GM12865 (cell line): ENCODE measurements at places on chromosomes 12 and 14.
A peak's percentile ranks its signal among the peaks of the same experiment; 100 is the strongest.

- no peak for DNase-seq
Observed at GRCh38 chr12:47852096-47852571, 32.4 kb upstream of the HDAC7 start.

DNA sequence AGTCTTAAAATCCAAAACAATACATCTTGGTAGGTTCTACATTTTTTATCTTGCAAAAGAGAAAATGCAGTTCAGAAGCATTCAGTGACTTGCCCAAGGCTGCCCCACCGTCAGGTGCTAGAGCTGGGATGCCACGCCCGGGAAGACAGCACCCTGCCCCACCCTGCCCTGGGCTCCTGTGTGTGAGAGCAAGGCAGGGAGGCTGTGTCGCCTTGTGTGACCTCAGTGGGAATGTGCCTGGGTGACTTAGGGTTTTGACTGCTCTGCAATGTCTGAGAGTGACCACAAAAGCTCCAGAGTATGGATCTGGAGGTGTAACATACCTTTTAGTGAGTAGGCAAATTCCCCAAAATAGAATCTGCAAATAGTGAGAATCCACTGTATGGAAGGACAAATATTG, 60.0 kb downstream of the AACS start:
- no peak for DNase-seq

DNA sequence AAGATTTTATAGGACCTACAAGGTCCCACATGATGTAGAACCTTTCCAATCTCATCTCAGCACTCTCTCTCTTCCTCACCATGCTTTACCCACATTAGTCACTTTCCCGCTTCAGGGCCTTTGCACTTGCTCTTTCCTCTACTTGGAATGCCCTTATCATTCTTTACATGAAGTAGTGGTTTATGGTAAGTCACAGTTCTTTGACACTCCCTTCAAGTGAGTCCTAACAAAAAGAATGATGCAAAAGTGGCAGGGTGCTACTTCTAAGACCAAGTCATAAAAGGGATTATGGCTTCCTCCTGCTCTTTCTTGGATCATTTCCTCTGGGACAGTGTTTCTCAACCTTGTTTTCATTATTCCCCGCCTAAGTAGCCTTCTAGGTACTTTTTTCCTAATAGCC, 13.1 kb downstream of the TMBIM4 start:
- DNase-seq: no peak

- no peak for DNase-seq
Observed at GRCh38 chr12:69513297-69513696, 43.1 kb downstream of the FRS2 start.

- DNase-seq: peak; percentile 80
Observed at GRCh38 chr14:54267172-54267571, 129.6 kb upstream of the CDKN3 start.

- DNase-seq: no peak
Observed at GRCh38 chr12:20278276-20278675, 90.1 kb upstream of the PDE3A start.

- no peak for DNase-seq
Observed at GRCh38 chr12:104652910-104653309, 196.2 kb downstream of the CHST11 start.

DNA sequence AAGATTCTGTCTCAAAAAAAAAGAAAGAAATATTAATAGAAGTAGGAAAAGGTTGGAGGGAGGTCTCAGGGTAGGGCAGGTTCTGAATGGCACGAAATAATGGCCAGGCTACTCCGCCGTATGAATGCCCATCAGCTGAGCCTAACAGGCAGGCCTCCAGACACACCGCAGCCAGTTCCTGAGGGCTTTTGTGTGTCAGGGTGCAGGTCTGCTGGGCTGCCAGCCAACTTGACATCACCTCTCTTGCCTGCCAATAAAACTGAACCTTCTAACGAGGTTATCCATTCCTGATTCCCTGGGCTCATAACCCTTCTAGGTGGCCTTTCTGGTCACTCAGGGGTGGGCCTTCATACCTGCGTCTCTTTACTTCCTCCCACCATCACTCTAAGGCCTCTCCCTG, 3.0 kb downstream of the IFI27 start:
- no peak for DNase-seq

DNA sequence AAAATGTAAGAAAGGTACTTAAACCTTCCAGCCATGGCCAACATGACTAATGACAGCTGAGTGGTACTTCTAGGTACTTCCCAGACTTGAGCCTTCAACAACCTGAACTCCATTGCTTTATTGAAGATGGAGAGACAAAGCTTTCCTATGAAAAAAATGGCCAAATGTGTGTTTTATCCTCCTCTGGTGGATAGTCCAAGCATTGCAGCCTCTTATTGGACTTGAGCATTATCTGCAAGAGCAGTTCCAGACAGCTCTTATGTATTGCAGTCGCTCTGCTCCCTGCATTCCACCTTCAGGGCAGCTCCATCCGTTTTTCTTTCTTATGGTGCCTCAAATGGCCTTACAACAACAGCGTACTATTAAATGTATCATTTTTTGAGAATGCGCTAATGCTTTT, 588.2 kb downstream of the NRXN3 start:
- DNase-seq: peak; percentile 70

- peak; percentile 53 for DNase-seq
Observed at GRCh38 chr12:31687101-31687527, 27.6 kb downstream of the ETFBKMT start.

GRCh38 chr12:108831309-108831991, 25.9 kb downstream of the SSH1 start:
- peak; percentile 89 for DNase-seq

DNA sequence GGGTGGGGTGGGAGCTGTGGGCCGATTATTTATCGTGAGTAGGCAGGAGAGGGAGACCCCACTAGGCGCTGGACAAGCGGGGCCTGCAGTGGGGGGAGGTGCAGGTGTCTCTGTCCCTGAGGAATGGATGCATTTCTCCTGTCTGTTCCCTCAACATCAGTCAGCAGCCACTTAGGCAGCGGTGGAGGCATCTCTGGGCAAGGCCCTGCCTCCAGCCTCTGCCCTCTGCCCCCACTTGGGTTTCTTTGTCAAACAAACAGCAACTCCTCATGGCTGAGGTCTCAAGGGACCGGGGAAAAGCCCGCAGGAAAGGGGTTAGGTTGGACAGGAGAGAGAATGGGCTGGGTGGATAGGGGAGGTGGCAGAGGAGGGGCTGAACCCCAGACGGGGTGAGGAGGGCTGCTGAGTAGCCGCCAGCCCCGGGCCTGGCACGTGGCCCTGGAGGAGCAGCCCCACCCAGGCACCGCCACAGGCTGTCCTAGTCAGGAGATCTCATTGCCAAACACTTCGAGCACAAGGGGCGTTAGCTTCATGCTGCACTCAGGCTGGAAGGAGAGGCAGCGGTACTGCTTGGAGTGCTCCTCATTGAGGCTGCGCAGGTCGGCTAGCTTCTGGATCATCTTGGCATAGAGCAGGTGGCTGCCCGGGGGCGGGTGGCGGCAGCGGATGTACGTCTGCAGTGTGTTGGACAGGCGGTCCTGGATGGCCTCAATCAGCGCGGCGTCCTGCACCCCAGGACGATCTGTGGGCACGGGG, 24.7 kb upstream of the HDAC7 start:
- DNase-seq: no peak

DNA sequence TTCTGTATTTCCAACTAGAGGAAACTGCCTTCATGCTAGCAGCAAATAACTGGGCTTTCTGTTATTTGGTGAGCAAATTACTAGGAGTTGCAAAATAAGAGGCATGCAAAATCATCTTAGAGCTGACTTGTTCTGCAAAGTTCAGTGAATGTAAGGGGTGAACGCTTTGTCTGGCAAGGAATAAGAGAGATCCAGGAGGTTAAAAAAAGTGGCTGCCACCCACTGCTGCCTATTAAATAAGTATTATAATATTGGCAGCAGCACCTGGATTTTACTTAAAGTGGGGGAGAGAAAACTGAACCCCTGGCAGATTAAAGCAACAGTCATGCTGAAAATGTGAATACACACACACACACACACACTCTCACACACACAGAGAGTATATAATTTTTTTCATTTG, 557.0 kb downstream of the FLRT2 start:
- DNase-seq: no peak

GRCh38 chr12:49708851-49709250, 1.6 kb upstream of the FMNL3 start:
- no peak for DNase-seq

DNA sequence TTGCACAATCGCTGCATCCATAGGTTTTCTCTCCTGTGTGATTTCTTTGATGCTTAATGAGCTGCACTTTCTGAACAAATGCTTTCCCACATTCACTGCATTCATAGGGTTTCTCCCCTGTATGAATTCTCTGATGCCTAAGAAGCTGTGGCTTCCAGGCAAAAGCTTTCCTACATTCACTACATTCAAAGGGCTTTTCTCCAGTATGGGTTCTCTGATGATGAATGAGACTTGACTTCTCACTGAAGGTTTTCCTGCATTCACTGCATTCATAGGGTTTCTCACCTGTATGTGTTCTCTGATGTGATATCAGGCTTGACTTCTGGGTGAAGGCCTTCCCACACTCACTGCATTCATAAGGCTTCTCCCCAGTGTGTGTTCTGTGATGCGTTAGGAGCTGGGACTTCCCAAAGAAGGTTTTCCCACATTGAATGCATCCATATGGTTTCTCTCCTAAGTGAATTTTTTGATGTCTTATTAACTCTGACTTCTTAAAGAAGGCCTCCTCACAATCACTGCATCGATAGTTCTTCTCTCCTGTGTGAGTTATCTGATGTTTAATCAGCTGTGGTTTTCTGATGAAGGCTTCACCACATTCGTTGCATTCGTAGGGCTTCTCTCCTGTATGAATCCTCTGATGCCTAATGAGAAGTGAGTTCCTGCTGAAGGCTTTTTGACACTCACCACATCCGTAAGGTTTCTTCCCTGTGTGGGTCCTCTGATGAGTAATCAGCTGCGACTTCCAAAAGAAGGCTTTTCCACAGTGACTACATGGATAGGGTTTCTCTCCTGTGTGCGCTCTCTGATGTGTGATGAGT, 30.3 kb downstream of the ZNF605 start:
- no peak for DNase-seq

GRCh38 chr12:49622501-49623141, 740 bp upstream of the PRPF40B start:
- DNase-seq: peak; percentile 83

GRCh38 chr14:95119336-95119735, 38.0 kb downstream of the DICER1 start:
- DNase-seq: no peak

DNA sequence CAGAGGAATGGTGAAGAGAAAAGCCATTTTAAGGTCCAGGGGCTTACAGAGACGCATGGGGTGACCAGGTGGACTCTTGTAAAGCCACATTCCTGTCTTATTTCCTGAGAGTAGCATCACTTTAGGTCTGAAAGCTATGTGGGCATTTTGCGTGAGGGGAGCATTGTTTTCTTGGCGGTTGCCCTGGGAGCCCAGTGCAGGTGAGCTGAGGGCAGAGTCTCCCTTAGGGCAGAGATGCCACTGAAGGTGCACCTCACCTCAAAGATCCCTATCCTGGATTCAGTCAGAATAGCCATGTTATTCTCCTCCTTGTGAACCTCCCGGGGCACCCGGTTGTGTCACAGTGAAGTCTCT, 12.4 kb downstream of the GLRX5 start:
- DNase-seq: no peak

DNA sequence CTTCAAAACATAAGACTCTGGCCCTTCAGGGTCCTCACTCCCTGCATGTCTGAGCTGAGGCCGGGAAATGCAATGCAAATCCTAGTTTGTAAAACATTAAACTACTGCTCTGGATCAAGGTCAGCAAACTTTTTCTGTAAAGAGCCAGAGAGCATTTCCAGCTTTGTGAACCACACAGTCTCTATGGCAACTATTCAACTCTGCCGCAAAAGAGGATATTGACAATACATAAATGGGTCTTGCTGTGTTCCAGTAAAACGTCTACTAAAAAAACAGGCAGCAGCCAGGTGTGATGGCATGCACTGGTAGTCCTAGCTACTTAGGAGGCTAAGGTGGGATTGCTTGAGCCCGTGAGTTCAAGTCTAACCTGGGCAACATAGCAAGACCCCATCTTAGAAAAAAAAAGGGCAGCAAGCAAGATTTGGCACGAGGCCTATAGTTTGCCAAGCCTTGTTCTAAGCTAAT, 22.3 kb downstream of the DDX24 start:
- DNase-seq: no peak

GRCh38 chr14:96586056-96586455, 83.9 kb downstream of the PAPOLA start:
- DNase-seq: no peak

DNA sequence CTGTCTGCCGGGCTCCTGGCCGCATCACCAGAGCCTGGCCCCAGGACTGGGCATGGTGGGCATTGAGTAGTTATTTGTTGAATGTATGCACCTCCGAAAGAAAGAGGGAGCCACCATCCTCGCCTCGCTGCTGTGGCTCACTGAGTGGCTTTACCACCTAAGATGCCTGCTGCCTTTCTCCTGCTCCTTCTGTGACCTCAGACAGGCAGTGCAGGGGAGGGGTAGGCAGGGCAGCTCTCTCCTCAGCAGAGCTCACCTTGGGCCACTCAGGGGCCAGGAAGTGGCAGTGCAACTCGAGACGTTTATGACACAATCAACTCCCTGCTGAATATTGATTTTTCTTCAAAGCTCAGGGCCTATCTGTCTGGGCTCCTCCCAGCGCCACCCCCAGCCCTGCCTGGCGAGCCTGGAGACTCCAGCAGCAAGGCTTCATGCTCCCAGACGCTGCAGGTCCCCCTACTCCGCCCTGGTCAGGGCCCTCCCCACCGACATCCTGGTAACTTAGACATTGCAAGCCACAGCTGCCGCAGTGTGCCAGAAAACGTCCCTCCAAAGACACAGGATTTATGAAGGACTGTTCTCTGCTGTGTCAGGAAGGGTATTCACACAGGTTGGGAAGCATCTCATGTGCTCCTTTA, 84.3 kb upstream of the DIO3 start:
- no peak for DNase-seq

DNA sequence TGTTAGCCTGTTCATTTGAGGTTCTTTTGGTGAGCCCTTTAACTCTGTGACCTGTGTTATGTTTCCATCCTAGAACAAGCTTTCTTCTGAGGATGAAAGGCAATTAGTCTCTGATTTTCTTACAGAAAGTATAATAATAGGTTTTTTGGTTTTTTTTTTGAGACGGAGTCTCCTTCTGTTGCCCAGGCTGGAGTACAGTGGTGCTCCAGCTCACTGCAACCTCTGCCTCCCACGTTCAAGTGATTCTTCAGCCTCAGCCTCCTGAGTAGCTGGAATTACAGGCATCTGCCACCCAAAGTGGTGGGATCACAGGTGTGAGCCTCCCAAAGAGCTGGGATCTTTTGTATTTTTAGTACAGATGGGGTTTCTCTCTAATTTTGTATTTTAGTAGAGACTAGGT, 52.7 kb upstream of the SYNE2 start:
- no peak for DNase-seq

DNA sequence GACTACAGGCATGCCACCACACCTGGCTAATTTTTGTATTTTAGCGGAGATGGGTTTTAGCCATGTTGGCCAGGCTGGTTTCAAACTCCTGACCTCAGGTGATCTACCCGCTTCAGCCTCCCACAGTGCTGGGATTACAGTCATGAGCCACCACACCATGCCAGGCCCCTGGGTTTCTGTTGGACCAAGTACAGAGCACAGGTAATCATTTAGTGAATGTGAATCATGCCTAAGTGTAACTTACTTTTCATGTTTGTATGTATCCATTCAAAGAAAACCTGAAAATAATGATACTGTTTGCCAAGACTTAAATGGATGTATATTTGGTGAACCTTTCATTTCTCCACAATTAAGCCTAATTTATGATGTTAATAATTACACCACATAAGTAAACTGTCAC, 65.9 kb downstream of the FGD6 start:
- DNase-seq: no peak
